ENCODE measurements at places on chromosomes 1 and 21. TPM values are rescaled to one million over a fixed set of nuclear protein-coding genes. Genes with fewer than 3 reads are reported as not detected.

The DDAH1 gene
- polyA plus RNA-seq: 44.0 TPM

The PLPPR5 gene
- not detected for polyA plus RNA-seq

The OR2L2 gene
- not detected for polyA plus RNA-seq

The PROK1 gene
- not detected for polyA plus RNA-seq

The AKR1A1 gene
- 227 TPM for polyA plus RNA-seq

DNA sequence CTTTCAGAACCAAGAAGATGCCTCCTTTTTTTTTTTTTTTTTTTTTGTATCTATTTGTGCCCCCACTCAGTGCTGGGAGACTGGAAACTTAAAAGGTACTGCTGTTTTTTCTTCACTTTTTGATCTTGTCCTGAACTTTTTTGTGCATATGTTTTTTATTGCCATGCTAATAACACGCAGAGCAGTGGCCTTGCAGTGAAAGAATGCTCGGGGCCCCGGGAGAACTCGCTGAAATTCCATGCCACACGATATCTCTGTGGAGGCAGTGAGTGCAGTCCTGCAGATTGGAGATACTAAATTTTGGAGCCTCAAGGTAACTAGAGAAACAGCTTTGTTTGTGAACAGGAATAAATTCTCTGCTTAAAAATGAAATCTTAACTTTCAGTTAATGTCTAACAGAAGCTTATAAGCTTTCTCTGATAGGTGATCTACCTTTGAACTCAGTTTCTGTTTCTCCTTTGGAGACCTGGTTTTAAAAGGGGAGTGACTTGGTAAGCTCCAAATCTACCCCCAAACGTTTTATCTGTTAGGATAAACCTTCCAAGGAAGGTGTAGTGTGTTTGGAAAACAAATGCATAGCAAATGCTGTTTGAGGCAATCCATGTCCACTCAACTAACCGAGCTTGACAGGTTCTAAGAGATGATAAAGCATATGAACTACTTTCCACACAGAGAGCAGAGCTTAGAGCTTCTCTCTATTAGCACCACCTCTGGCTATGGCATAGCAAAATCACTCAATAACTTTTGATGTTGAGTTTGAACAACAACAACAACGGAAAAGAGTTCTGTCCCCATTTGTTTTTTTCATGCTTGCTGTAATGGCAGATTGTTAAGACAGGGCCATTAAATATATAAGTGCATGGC is 113.7 kb upstream of the PLXNA2 start:
- H3K4me1 ChIP-seq: no peaks in the 10 kb centered on the region
- H3K27ac ChIP-seq: no peak overlapping the region
- no peak overlapping the region for H3K4me3 ChIP-seq

GRCh38 chr1:3012456-3013291 is 8.6 kb upstream of the ACTRT2 start:
- H3K4me1 ChIP-seq: no peaks in the 10 kb centered on the region
- DNase-seq: no peak
- H3K4me3 ChIP-seq: no peak overlapping the region
- no peaks in the 10 kb centered on the region for H3K27me3 ChIP-seq
- H3K36me3 ChIP-seq: no peaks in the 10 kb centered on the region

- DNase-seq: no peak
- no peak overlapping the region for H3K4me3 ChIP-seq
- peaks cover 2% of the 10 kb centered on the region for H3K27me3 ChIP-seq
These were observed 161.3 kb upstream of the PTGFR start for GRCh38 chr1:78329475-78329874.

Data from endothelial cell of umbilical vein (primary cell).